ENCODE measurements at places on chromosomes 6 and 20.

- no peak for DNase-seq
Observed at GRCh38 chr6:46898006-46898405, 23.7 kb downstream of the ADGRF5 start.

- DNase-seq = no peak
Observed at GRCh38 chr6:160730911-160731310, 28.9 kb downstream of the PLG start.

- DNase-seq = no peak
Observed at GRCh38 chr6:885051-885590, 192.2 kb upstream of the EXOC2 start.

GRCh38 chr6:151027295-151027747, 161.8 kb downstream of the MTHFD1L start:
- DNase-seq = no peak

- no peak for DNase-seq
Observed at GRCh38 chr6:146827216-146827928, 228.6 kb downstream of the ADGB start.

DNA sequence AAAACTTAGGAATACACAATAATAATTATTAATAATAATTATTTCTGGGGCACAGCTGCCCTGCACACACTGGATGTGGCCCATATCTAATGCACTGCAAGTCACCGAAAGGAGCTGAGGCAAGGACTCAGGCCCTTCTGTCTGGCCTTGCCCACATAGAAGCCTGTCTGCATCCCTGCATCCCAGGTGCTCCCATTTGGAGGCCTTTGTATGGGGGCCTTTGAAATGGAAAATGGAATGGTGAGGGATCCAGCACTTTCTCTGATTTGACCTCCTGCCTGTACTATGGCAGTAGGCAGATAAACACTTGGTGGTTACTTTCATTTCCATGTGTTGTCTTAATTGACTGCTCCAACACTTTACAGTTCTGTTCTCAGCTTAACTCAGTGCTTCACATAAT, 75.7 kb upstream of the PTCHD4 start:
- no peak for DNase-seq

DNA sequence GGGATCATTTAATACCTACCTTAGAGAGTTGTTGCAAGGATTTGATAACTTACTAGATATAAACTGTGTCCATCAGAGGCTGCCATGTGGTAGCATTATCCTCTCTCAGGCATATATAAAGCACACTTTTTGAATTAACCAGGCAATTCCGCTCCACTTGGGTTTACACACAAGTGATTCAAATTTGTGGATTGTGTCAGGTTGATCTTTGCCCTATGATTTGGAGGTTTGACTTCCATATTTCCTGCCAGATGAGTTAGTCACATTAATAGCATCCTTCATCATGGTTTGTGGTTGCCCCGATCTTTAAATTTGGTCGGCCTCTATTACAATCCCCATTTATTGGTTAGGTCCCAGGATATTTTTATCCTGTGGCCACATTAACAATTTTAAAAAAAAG, 44.8 kb upstream of the CTAGE9 start:
- DNase-seq = no peak

- DNase-seq = no peak
Observed at GRCh38 chr6:42279144-42279781, 61.6 kb upstream of the MRPS10 start.

- DNase-seq = no peak
Observed at GRCh38 chr6:3757241-3757641, 5.7 kb upstream of the PXDC1 start.

GRCh38 chr6:138772596-138773176, 883 bp upstream of the CCDC28A start:
- no peak for DNase-seq

DNA sequence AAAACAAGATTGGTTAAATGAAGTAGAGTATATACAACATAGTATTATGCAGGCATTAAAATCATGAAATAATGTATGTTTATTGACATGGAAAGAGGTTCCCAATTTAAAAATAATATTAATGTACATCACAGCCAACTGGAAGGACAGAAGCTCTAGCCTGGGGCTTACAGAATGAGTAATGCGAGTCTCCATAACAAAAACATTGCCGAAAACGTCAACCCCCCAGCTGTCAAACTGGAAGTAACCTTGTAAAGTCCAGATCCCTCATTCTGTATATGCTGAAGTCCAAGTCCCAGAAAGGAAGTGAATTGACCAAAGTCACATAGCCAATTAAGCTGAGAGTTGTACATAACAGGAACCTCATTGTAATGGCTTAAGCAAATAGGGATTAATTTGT, 128.7 kb upstream of the ECI2 start:
- no peak for DNase-seq

DNA sequence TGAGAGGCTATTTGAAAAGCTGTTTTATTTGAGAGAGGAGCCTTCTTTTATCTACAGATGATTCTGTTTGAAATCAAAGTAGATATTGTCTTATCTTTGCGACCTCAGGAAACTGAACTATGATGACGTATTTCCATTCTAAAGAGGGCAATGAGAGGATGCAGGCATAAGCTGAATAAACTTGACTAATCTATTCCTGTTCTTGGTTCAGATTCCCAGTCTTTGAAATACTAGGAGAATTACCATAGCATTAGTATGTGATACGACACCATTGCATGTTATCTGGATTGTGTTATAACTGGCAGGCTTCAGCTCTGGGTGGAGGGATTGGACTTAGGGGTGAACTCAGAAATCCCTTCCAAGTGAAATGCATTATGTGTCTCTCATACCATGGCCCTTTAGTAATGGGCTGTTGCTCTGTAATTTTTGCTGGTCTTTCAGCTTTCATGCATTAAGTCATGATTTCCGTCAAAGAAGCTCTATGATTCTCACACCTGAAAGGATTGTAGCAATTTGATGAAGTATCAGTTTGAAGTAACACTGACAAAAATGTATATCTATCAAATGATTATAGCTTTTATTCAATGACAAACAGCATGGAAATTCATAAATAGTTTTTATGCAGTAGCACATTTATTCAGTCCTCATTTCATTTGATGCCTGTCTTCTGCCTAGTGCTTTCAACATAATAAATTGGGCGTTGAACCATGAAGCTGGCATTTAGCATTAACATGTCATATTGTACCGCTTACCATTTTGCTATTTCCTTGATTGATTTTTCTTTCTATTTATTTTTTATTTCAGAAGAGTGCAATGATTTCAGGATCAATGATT, 138.4 kb upstream of the SPACA1 start:
- no peak for DNase-seq

DNA sequence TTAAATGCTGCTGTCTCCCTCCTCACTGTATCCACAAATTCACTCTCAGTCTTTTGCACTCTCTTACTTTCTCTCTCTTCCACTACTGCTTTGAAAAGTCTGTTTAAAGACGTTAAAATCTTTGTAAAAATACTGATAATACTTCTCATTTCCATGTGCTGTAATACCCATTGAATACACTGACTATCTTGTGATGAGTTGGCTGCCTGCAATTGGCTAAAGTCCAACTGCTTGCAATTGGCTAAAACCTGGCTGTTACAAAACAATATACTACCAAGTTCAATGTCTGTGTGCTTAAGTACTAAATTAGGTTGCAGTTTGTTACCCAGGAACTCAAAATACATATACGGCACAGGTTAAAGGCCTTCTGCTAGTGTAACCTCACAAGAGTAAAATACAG, 264.8 kb downstream of the THBS2 start:
- DNase-seq = no peak

- DNase-seq = no peak
Observed at GRCh38 chr6:130896249-130896648, 69.0 kb downstream of the SMLR1 start.

- no peak for DNase-seq
Observed at GRCh38 chr20:57877131-57877824, 167.5 kb upstream of the PMEPA1 start.

- no peak for DNase-seq
Observed at GRCh38 chr6:53703047-53703446, 37.5 kb upstream of the KLHL31 start.

- DNase-seq = no peak
Observed at GRCh38 chr20:32472581-32473207, 112.4 kb downstream of the NOL4L start.

DNA sequence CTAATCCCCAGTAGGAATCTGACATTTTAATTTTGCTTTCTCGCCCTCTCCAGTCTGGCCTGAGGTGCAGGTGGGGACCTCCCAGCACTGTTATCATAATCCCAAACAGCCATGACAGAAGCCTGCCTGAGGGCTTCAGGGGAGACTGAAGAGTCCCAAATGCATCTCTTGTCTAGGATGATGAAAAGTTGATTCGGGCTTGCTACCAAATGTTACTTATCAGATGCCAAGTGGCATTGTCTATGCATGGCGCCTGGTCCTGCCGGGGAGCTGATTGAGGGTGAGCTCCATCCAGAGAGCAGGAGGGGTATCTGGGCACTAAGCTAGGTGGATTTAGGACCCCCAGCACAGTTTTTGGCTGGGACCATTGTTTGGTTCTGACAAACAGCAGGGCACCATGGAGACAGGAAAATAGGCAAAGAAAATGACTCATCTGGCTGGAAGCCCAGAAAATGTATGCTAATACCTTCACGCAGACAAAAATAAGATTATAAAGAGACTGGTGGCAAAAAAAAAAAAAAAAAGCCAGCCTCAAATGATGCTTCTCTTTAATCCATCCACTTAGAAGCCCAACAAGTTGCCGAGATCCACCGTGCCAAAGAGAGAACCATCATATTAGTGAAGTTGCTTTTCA, 513.7 kb upstream of the SULF2 start:
- no peak for DNase-seq

GRCh38 chr6:37238381-37238780, 19.2 kb upstream of the TBC1D22B start:
- no peak for DNase-seq

GRCh38 chr6:45479834-45480751, 102.4 kb upstream of the SUPT3H start:
- no peak for DNase-seq

- DNase-seq = no peak
Observed at GRCh38 chr20:57598491-57598890, 21.7 kb downstream of the ZBP1 start.

GRCh38 chr6:128666405-128666804, 146.0 kb upstream of the PTPRK start:
- DNase-seq = no peak

DNA sequence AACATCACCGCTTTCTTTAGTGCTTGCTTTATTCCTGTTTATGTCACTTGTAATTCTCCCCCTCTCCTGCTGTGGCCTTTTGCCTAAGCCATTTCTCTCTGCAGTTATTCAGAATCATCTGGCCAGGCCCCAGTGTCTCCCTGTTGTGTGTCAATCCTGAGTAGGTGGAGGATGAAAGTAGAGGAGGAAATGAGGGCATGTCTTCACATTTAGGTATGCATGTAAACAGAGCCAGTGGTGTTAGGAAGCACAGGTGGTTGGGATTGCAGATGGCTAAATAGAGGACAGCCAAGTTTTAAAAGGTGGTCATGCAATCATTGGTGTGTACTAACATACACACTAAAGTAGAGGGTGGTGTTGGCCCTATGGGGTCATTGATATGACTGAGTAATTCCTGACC, 5.2 kb downstream of the PRSS35 start:
- no peak for DNase-seq

GRCh38 chr20:3245156-3245555, 6.2 kb upstream of the SLC4A11 start:
- no peak for DNase-seq

DNA sequence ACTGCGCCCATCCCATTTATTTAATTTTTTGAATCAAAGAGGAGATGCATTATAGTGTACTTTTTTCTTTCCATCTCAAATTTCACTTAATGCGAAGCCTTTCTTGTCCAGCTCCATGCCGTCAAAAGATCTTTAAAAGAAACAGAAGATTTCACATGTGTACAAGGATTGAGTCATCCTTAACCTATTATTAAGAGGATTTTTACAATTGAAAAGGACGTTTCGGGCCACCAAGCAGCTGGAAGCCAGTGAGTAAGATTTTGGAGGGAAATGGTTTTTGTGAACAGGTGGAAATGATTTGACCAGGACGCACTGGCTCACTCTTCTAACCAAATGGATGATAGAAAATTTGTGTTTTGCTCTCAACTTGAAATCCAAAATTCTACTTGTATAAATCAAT, 15.1 kb upstream of the CCDC170 start:
- no peak for DNase-seq

GRCh38 chr20:45893831-45894230, 2.7 kb downstream of the CTSA start:
- DNase-seq = no peak

DNA sequence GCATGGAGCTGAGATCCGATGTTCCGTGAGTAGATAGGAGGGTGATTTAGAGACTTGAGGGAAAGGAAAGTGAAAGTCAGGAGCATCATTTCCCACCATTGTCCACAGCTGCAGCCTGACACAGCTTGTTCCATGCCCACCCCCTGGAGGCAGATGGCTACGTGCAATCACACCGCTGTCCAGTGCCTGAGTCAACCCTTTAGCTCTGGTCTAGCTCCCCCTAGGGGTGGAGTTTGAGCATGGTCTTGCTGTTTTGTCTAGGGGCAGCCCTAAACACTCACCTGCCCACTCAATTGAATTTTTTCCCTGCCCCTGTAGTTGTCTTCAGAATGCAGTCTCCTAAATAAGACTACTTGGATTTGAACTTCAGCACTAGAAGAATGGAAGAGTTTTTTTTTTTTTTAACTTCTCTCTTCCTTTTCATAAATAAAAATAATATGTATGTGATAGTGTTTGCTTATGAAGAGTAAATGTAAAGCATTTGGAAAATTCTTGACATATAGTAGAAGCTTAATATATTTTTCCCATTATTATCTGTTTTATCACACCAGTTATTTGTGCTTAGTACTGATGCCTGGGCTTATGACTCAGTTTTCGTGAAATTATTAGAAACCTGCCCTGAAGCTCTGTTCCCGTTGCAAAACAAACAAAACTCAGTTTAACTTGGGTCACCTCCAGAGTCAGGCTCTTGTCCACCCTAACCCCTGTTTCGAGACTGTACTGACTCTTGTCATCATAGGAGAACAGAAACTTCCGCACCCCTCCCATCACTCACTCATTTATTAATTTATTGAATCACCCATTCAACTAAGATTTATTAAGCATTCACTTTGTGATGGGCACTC, 814.8 kb downstream of the MAFB start:
- no peak for DNase-seq

- DNase-seq = no peak
Observed at GRCh38 chr20:51193066-51193772, 170.3 kb upstream of the KCNG1 start.

- no peak for DNase-seq
Observed at GRCh38 chr20:41300383-41300782, 17.1 kb downstream of the ZHX3 start.

- DNase-seq = no peak
Observed at GRCh38 chr6:44327096-44327495, 13.9 kb upstream of the AARS2 start.

GRCh38 chr6:127879685-127880084, 21.2 kb downstream of the THEMIS start:
- peak; percentile 14 for DNase-seq

Data from activated CD4-positive, alpha-beta T cell treated with anti-CD3 and anti-CD28 coated beads for 4 hours (primary cell).